Left cardiac atrium (tissue), 4 donors: ENCODE measurements at places on chromosomes 13 and 19. TPM values are rescaled to one million over a fixed set of nuclear protein-coding genes. Genes with fewer than 3 reads are reported as not detected.

The ZNF222 gene
- total RNA-seq = 4.0 TPM

The VSTM1 gene
- total RNA-seq = not detected

The TMEM272 gene
- 1.4 TPM for total RNA-seq

The ELSPBP1 gene
- not detected for total RNA-seq

The SELENOV gene
- not detected for total RNA-seq

The KASH5 gene
- not detected for total RNA-seq

The ZNF555 gene
- total RNA-seq = 10.7 TPM

The IRGC gene
- not detected for total RNA-seq

The GFY gene
- total RNA-seq = not detected

The ACTMAP gene
- 4.2 TPM for total RNA-seq

The GTF2F2 gene
- total RNA-seq = 18.2 TPM

The SLITRK5 gene
- total RNA-seq = 0.03 TPM

The GZMM gene
- 0.81 TPM for total RNA-seq

The ZNF560 gene
- total RNA-seq = 0.92 TPM

The HIF3A gene
- 53.0 TPM for total RNA-seq

The CEACAM3 gene
- total RNA-seq = 0.60 TPM

The GAPDHS gene
- not detected for total RNA-seq

The PEX11G gene
- total RNA-seq = 1.2 TPM

The DACH1 gene
- 1.7 TPM for total RNA-seq

The CEACAM7 gene
- not detected for total RNA-seq

The RFPL4AL1 gene
- total RNA-seq = not detected

The FSTL3 gene
- 118 TPM for total RNA-seq

The STAP2 gene
- total RNA-seq = 8.2 TPM

The SAMD1 gene
- total RNA-seq = 33.4 TPM

The TPTE2 gene
- not detected for total RNA-seq

The STOML3 gene
- total RNA-seq = not detected

The NKPD1 gene
- not detected for total RNA-seq

The APOE gene
- total RNA-seq = 43.5 TPM

The SBK3 gene
- total RNA-seq = 62.7 TPM

The TMIGD2 gene
- 0.29 TPM for total RNA-seq
